Mesothelial cell of epicardium (in vitro differentiated cells): ENCODE measurements at places on chromosomes 2 and 18.

- no peak for DNase-seq
Observed at GRCh38 chr18:63346031-63346430, 21.0 kb downstream of the KDSR start.

GRCh38 chr2:149076863-149077412 is 38.4 kb downstream of the LYPD6B start:
- no peak for DNase-seq

- DNase-seq, result no peak
Observed at GRCh38 chr2:45412754-45413379, 198.2 kb downstream of the SRBD1 start.

DNA sequence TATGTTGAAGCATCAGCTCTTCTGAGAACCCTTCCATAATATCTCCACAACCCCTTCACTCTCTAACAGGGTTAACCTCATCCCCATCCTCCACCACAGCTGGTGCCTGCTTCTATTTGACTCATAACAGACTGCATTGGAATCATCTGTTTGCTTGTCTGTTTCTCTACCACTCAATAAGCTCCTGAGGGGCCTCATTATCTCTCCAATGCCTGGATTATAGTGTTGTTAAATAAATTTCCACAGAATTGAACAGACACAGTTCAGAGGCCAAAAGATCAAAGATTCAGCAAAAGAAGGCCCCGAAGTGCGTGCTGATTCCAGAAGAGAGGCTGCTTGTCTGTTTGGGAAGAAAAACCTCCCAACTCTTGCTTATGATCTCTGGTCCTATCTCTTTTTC is 33.7 kb upstream of the FAM98A start:
- DNase-seq, result no peak

- DNase-seq, result no peak
Observed at GRCh38 chr2:237866101-237866621, 6.7 kb downstream of the RAMP1 start.

DNA sequence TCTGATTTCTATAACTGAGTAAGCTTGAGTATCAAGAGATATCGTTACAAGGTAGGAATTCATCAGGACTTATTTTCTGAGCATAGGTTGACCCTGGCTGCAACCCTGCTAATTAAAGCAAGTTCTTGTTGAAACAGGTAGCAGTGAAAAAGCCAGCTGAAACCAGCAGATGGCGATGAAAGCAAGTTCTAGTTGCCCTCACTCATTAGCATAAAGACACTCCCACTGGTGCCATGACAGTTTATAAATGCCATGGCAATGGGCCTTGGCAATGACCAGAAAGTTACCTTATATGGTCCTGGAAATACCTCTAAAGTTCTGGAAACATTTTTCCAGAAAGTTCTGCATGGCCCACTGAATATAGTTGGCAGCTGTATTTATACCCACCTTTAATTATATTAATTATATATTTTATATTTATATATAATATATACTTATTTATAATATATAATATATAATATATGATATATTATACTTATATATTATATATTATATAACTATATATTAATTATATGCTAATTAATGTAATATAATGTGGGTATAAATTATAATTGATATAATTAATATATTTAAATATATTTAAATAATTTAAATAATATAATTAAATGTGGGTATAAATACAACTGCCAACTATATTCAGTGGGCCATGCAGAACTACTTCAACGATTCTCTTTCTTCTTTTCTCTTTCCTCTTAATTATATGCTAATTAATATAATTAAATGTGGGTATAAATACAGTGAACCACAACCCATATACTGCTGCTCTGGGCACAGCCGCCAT is 188.0 kb downstream of the CDH7 start:
- no peak for DNase-seq
